ENCODE measurements at places on chromosomes 11 and 22.

GRCh38 chr11:71489311-71490043 lies 36.5 kb downstream of the NADSYN1 start:
- peak; percentile 11 for DNase-seq

DNA sequence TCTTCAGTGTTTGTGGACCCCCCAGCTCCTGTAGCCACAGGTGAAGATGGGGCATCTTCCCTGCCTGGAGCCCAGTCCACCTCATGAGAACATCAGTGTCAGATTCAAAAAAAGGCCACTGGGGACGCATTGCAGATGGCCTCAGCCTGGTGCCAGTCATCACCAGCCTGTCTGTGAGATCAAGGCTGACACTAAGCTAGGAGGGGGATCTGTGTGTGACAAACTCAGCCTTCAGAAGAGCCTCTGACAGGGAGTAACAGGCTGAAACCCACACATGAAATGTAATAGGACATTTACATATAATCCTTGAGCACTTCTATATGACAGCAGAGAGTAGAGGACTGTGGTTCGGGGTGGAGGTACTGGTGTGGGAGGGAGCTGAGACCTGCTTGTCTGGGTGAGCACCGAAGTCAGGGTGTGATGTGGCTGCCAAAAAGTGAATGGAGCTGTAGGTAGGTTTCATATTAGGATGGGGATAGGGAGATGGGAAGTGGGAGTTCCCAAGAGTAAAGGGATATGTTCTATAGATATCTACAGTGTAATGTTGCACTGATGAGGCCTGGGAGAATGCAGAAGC lies 20.5 kb upstream of the CCDC134 start:
- no peak for DNase-seq

GRCh38 chr11:121808096-121808495 lies 307.9 kb downstream of the BLID start:
- DNase-seq, result no peak

- DNase-seq, result no peak
Observed at GRCh38 chr22:42072606-42073330, 1.3 kb upstream of the PHETA2 start.

GRCh38 chr22:37896939-37897338 lies 9.2 kb upstream of the MICALL1 start:
- DNase-seq, result no peak

- DNase-seq, result no peak
Observed at GRCh38 chr11:94127638-94128037, 1.0 kb upstream of the PANX1 start.
